ENCODE measurements at places on chromosomes 13 and 19.

DNA sequence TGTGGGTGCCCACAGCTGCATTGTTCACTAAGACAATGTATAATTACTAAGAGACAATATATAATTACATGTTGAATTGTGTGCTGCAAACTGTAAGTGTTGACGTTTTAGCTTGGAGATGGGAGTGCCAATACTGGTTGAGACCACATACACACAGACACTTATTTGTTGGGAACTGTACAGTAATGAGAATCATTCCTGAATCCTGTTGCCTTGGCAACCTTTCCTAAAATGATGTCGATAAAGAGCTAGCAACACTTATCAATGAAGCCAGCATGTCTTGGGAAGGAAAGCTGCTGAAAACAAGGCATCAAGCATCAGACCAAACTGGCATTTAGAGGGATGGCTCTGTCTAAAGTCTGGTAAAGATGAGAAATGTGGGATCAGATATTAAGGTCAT is 51.3 kb downstream of the PCDH8 start:
- DNase-seq = no peak

GRCh38 chr13:75417012-75417384 is 65.0 kb downstream of the TBC1D4 start:
- no peak for DNase-seq

DNA sequence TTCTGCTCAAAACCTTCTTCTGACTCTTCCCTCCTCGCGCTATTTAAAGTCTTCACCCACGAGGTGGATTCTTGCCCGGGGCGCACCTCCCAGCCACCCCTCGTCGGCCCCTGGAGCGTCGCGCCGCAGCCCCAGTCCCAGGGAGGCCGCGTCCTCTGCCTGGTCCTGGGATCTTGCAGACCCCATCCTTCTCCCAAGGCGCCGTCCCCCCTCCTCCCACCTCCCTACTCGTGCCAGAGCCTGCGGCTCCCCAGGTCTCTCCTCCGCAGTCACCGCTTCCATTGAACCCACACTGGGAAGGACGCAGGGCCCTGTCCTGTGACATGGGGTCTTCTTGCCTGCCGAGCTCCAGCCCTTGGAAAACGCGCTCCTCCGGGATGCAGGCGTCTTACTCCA is 486 bp downstream of the ZNF808 start:
- no peak for DNase-seq

DNA sequence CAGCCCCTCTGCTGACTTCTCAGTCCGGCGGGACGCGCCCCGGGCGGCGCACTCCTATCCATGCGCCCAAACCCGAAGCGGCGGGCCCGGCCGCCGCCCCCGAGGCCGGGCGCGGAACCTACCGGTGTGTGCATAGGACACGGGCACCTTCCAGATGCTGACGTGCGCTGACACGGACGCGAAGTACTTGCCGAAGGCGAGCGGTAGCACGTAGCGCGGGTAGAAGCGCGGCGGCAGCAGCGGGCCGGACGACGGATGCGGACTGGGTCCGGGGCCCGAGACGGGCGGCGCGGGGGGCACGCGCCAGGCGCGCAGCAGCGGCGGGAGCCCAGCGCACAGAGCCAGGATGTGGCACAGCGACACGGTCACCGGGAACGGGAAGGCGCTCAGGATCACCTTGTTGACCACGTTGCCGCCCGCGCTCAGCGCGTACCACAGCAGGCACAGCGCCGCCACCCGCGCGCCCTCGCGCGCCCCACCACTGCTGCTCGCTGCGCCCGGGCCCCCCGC is 338 bp downstream of the SLC35E1 start:
- DNase-seq = no peak

DNA sequence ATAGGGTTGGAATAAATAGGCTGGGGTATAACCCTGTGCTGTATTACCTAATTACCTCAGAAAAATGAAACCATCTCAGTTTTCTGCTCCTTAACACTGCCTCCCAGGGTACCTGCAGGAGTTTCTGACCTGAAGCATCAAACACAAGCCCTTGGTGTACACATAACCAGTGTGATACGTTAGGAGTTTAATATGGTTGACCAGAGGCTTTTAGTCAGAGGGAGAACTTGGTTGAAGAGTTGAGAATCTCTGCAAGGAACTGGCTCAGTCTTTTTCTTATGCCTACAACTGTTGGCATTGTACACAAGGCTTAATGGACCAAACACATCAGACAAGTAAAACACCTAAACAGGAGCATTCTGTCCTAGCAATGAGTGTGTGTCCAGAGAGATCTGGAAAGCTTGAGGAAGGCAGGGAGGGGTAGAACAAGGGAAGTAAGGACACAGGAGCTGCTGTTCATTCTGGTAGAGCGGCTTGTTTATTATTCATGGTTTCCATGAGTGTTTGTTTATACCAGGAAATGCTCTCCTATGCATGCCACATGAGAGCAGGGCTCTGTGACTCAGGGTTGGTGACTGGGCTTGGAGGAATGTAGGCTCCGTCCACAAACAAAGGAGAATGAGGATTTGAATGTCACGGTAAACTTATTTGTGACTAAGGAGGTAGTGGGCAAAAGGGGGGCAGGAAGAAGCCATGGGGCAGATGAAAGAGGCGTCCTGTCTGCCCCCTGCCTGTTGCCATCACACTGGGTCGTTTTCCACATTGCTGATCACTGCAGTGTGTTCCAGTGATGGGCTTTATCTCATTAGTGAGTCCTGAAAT is 11.9 kb upstream of the SPATA13 start:
- DNase-seq = peak; percentile 90
